ENCODE measurements at places on chromosomes 13 and 19. TPM values are rescaled to one million over a fixed set of nuclear protein-coding genes. Genes with fewer than 3 reads are reported as not detected.

SETDB2 gene
- 7.9 TPM for total RNA-seq

KRTDAP gene
- total RNA-seq: not detected

PROZ gene
- not detected for total RNA-seq

TNNI3 gene
- 0.43 TPM for total RNA-seq

PAF1 gene
- 39.3 TPM for total RNA-seq

ZNF426 gene
- 27.5 TPM for total RNA-seq

All from placental epithelial cell (primary cell).